D721Med (cell line): ENCODE measurements at places on chromosomes 1 and 21.

- DNase-seq, result no peak
Measured at GRCh38 chr1:186299570-186299969, 75.5 kb downstream of the TPR start.

GRCh38 chr21:17660452-17660851, 47.8 kb upstream of the BTG3 start:
- DNase-seq, result no peak

DNA sequence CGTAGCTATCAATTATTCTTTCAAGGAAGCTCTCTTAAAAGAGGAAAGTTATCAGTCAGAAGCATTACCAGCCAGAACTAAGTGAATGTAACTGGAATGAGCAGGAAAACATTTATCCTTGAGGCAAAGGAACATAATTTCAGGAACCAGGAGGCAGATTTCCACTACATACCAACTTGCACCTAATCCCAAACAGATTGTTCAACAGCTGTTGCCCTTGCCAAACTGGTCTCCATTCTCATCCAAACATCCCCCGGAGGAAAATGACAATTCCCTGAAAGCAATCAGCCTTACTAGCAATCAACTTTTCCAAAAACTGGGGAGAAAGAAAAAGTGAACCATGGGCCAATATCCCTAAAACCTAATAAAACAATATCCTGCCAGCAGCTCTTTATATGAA, 35.0 kb downstream of the ENAH start:
- peak; percentile 37 for DNase-seq

DNA sequence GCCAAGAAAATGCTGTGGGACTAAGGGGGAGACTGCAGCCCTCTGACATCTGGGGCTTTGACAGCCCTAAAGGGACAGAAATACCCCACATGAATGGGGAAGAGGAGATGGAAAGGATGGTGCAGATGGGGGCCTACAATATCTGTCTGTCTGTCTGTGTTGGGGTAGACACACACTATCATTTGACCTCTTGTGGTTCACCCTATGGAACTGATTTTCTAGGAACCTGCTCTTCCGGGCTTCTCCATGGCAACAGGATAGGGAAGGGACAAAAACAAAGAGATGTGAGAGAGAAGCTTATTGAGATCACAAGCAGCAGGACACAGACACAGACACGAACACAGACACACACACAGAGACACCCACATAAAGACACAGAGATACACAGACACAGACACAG, 17.1 kb downstream of the KIF21B start:
- DNase-seq, result no peak

DNA sequence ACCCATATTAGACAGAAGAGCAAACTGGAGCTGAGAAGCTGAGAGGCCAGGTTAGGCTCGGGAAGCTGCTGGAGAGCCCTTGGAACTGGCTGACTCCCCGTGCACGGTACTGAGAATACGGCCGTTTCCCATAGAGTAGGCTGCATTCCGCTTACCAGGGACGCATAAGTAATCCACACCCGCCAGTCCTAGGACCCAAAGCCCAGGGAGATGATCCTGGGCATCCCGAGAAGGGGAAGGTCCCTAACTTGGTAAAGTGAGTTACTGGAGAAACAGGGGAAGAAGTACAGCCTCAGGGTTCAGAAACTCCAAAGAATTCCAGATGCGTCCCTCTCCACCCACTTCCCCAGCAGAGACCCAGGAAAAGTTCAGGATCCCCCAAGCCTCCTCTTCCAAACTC, 1.3 kb downstream of the LRRC38 start:
- DNase-seq, result no peak

DNA sequence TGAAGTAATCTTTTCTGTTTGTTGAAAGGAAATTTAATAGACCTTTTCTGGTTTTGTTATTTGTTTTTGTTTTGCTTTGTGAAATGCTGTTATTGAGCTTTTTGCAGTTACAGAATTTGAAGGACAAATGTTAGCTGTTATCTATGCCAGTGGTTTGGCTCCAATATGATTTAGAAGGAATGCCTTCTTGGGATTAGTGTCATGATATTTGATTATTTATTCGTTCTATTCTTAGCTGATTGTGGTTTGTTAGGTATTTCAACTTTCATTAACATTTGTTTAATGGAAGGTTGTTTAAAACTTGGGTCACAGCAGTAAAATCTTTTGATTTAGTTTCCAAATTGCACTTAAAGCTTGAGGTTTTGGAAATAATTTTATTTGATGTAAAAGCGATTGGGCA, 33.5 kb downstream of the ADGRL2 start:
- DNase-seq, result no peak

- no peak for DNase-seq
Measured at GRCh38 chr1:198520524-198521254, 19.8 kb downstream of the ATP6V1G3 start.
